ENCODE measurements at places on chromosomes 6 and 20.

- no peak for DNase-seq
Observed at GRCh38 chr20:33158637-33159385, 9.1 kb upstream of the BPIFA2 start.

GRCh38 chr6:24205020-24205492 is 79.0 kb downstream of the NRSN1 start:
- DNase-seq: no peak

DNA sequence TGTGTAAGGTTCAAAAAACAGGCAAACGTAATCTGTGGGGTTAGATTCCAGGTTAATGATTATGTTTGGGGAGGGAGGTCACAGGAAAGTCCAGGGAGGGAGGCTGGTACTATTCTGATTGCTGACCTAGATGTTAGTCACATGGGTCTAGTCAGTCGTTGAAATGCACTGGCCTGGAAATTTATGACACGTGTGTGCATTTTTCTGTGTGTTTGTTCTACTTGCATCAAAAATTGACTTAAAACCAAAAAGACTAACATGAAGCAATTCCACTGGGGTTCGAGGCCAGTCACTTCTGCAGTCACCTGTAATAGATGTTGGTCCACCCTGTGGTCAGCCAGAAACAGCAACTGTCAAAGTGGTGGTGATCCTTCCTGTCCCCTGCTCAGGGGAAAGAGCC is 104.2 kb upstream of the MLN start:
- DNase-seq: no peak

DNA sequence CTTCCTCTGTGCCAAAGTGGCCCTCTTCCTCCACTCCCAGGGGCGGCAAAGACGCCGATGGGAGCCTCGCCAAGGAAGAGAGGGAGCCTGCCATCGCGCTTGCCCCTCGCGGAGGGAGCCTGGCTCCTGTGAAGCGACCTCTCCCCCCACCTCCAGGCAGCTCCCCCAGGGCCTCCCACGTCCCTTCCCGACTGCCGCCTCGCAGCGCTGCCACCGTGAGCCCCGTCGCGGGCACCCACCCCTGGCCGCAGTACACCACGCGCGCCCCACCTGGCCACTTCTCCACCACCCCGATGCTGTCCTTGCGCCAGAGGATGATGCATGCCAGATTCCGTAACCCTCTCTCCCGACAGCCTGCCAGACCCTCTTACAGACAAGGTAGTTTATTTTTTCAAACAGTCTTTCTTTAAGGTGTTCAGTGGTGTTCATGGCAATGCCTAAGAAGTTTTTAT is 64.9 kb downstream of the FNDC1 start:
- DNase-seq: no peak

GRCh38 chr6:20112241-20112640 is 100.0 kb downstream of the MBOAT1 start:
- DNase-seq: no peak

- DNase-seq: no peak
Observed at GRCh38 chr6:138455746-138456400, 43.4 kb downstream of the NHSL1 start.

- no peak for DNase-seq
Observed at GRCh38 chr6:146855889-146856288, 257.1 kb downstream of the ADGB start.

DNA sequence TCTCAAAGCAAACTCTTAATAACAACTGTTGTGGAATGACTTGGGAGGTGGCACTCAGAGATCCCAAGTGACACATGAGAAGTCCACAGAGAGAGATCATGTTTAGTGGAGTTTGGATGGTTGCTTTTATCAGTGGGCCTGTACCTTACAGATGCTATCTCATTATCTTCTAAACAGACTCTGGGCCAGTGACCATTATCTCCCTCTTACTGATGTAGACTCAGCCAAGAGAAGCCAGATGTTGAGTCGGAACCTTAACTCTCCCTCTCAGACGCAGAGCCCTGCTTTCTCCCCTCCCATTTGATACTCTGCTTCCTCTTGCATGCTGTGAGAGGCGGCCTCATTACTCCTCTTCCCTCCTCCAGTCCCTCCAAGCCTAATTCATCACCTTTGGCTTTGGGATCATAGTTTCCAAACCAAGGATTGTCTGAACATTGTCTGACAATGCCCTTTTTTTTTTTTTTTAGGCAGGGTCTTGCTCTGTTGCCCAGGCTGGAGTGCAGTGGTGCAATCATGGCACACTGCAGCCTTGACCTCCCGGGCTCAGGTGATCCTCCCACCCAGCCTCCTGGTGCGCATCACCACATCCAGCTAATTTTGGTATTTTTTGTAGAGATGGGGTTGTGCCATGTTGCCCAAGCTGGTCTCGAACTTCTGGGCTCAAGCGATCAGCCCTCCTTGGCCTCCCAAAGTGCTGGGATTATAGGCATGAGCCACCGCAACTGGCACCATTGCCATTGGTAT is 4.5 kb upstream of the DDR1 start:
- no peak for DNase-seq

- DNase-seq: no peak
Observed at GRCh38 chr6:568085-568484, 88.8 kb downstream of the HUS1B start.

- DNase-seq: no peak
Observed at GRCh38 chr6:54217018-54217417, 91.2 kb upstream of the TINAG start.

DNA sequence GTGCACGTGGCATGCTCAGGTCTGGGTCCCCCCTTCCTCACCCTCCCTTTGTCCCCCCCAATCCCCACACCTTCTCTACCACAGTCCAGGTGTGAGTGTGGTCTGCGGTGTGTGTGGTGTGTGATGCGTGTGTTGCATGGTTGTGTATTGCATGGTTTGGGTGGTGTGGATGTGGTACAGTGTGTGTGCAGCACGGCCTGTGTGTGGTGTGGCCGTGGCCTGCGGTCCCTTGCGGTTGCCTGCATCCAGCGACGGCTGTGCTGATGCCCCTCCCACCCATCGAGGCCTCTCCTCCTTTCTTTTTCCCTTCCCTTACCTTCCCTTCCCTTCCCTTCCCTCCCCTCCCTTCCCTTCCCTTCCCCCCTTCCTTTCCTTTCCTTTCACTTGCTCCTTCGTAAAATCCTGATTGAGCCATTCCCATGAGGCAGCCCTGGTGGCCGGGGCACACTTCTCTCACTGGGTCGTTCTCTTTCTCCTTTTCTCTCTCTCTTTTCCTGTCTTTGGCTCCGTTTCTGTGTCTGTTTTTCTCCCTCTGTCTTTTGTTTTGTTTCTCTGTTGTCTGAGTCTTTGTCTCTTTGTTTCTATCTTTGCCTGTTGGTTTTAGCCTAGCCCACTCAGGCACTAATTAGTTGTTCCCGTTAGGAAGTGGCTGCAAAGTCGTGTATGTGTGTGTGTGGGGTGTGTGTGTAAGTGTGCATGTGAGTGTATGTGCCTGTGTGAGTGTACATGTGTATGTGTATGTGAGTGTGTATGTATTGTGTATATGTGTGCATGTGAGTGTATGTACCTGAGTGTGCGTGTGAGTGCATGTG is 65.7 kb downstream of the SRC start:
- DNase-seq: no peak

DNA sequence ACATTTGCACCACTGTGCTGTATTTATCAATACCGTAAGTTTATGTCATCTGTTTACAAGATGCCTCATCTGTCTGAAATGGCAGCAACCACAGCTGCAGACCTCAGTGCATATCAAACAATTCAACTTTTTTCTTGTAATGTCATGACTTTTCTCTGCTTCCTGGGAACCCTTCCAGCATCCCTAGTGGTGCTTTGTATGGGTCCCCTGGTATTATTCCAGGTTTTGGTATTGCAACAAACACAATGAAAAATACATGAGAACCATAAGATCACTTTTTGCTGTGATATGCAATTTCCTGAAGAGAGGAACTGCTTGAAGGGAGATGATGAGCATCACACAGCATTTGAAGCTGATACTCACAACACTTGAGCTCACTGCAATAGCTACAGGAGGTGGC is 12.0 kb upstream of the TXNDC5 start:
- no peak for DNase-seq

GRCh38 chr20:4876301-4876700 is 125.0 kb downstream of the SLC23A2 start:
- no peak for DNase-seq

DNA sequence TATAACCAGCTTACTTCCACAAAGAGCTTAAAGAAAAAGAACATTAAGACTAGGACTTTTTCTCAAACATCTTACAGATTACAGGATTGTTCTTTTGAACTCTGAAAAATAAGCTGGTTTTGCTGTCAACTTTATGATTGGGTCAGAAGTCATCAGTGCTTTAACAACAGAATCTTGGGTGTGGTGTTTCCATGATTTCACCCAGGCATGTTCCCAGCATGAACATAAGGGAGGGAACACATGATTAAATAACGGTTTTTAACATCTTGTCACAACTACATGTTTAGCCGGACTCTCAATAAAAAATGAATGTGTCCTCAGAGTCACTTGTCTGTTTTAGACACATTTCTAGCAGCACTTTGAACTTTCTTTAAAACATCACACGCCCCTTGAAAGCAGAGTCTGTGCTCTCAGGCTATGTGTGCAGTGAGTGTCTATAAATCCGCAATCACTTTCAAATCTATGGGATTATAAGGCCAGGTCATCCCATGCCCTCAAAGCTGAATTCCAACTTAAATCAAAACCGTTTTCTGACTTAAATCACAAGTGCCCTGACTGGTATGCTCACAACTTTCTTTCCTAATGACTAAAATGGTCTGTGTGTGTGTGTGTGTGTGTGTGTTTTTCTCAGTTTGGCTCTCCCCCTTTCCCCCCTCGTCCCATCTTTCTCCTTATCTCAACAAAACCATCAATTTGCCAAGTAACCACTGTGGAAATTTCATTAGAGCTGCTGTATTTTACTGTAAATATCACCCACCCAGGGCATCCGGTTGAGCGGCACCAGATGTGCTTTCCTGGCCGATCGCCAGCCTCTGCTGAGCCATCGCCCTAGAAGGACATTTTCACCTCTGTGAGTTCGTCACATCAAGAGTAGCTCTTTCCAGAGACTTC is 216.8 kb upstream of the DTNBP1 start:
- DNase-seq: peak; percentile 75

DNA sequence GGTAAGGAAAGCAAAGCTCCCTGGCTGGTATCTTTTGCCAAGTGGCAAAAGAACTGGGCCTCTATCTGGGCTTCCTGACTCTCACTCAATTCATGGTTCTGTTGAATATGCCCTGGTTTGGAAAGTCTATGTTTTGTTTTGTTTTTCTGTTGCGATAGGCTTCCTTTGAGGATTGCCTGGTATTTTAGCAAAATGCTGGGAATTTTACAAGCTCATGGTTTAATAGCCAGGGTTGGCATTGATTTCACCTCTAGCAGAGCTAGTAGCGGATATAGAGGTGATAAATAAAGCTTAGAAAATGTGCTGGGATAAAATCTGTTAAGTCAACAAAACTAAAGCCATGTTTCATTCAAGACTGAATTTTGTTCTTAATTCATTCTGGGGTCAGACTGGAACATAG is 109.9 kb downstream of the RNF144B start:
- no peak for DNase-seq

DNA sequence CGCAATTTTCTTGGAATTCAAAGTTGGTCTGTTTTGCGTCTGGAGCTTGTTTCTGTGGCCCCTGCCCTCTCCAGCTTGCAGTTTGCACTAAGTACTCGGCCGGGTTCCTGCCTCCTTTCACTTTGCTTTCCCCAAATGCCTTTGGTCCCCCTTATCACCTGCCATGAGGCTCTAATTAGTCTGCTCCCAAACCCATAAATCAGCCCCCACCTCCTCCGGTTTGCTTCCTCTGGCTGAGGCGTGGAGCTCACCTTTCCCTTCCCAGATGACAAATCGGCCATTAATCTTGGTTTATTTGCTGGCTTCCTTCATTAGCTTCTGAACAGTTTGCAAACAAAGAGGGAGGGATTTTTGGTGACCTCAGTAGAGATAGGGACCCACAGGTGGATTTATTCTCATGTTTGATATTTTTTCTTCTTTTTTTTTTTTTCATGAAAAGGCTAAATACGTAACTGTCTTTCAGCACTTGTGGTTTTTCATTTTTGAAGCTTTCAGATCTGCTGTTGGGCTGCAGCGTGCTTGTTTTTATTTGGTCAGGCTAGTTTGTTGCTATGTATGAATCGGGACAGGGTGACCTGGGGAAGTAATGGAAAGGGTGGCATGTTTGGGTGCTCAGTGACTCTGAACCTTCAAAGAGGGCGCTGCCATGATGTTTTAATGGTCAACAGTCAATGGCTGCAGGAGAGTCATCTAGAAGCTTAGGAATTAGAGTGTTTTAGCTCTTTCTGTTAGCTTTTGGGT is 121.7 kb upstream of the JAG1 start:
- DNase-seq: no peak

DNA sequence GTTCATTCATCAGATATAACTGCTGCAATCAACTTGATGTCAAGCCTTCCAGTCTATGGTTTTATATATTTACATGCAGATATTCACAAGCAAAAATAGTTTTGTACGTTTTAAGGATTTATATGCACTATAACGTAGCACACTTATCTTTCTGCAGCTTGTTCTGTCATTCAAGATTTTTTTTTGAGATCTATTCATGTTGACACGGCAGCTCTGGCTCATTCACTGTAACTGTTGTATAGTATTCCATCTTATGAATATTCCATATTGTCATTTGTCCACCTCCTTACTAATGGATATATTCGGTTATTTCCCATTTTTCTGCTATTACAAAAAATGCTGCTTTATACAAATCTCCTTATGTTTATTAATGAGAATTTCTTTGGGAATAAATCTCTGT is 13.2 kb downstream of the ELOVL2 start:
- no peak for DNase-seq

GRCh38 chr20:51368461-51369211 is 173.9 kb downstream of the NFATC2 start:
- DNase-seq: no peak

DNA sequence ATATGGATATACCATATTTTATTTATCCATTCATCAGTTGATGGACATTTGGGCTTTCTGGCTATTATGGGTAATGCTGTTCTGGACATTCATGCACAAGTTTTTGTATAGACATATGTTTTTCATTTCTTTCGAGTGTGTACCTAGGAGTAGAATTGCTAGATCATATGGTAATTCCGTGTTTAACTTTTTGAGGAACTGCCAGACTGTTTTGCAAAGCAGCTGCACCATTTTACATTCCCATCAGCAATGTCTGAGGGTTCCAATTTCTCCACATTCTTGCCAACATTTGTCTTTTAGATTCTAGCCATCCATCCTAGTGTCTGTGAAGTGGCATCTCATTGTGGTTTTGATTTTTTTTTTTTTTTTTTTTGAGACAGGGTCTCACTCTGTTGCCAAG is 20.8 kb downstream of the SRC start:
- no peak for DNase-seq

DNA sequence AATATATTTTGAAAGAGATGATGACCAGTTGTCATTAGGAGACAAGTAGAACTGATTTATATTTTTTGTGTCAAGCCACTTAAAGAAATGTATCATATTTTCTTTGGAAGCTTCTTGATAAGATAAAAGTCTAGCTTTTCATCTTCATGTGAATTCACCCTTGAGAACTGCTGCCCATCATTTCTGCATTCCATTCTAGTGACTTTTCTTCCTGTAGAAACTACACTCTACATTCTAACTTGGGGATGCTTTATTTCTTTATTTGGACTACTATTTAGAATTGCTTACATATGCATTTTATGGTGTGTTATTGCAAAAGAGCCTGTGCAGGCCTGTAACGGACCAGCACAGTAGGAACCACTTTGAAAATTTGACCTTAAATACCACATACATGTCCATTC is 335.0 kb upstream of the KCNQ5 start:
- DNase-seq: no peak
